MV-4-11 (cell line): ENCODE measurements at places on chromosomes 1 and 21.
A peak's percentile ranks its signal among the peaks of the same experiment; 100 is the strongest.

- no peak for DNase-seq
Measured at GRCh38 chr21:32410916-32411315, 1.6 kb upstream of the EVA1C start.

DNA sequence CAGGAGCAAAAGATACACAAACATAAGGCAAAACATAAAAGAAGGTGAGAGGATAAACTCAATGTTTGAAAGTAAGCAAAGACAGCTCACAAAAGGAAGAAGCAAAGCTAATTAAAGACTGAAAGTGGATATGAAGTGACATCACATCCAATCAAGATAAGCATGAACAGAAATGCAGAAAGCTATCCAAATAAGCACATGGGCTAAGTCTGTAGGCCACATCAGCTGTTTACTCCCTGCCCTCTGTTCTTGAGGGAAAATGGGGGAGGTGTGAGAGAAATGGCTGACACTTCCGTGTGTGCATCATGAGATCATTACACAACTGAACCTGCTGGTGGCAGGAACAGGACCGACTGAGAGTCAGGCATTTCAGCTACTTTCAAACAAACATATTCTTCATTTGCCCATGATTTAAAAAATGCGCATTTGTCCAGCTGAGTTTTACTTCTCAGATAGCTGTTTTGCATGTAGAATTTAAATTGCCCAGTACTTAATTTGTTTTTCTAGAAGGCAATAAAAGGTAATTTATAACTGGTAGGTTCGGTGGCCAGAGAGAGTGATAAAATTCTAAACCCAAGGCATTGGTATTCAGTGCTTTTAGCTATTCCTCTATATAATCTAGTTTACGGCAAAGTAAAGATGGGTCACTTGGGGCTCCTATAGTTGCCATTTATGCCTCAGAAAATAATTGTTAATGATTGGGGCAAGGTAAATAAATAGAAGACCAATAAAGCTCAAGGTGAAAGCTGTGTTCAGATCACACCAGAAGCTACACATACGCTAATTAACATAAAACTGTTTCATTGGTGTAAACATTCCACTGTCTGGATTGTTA, 27.2 kb upstream of the MAN1A2 start:
- DNase-seq, result peak; percentile 48

- DNase-seq, result no peak
Measured at GRCh38 chr21:46211786-46212720, 16.5 kb downstream of the LSS start.

GRCh38 chr1:236979149-236979900, 24.9 kb downstream of the MT1HL1 start:
- no peak for DNase-seq

DNA sequence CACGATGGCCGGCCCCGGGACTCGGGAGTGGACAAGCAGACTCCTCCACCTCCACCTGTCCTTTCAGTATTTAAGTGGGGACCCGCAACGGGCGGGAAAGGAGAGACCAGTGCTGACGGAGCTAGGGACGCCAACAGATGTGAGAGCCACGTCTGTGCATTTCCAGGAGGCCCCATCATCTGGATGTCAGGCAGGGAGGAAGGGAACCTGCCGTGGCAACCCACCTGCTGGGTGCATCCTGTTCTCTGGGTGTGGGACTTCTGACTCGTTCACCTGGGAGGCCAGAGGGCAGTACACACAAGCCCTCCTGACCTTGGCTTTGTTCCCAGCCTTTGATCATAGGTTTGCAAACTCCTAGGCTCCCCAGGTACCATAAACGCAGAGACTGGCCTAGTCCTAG, 5.6 kb upstream of the PCBP3 start:
- DNase-seq, result no peak

GRCh38 chr1:82515650-82516049, 714.9 kb downstream of the ADGRL2 start:
- peak; percentile 85 for DNase-seq

DNA sequence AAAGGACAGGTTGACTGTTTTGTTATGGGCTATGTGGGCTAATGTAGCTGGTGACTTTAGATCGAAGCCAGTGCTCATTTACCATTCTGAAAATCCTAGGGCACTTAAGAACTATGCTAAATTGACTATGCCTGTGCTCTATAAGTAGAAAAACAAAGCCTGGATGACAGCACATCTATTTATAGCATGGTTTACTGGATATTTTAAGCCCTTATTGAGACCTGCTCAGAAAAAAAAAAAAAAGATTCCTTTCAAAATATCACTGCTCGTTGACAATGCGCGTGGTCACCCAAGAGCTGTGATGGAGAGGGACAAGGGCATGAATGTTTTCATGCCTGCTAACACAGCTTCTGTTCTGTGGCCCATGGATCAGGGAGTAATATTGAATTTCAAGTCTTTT, 48.1 kb downstream of the CAMSAP2 start:
- DNase-seq, result no peak

GRCh38 chr1:167957710-167958109, 20.8 kb upstream of the MPC2 start:
- no peak for DNase-seq

GRCh38 chr1:46364612-46365011, 24.0 kb downstream of the NSUN4 start:
- no peak for DNase-seq
